ENCODE measurements at places on chromosomes 11 and 22.

DNA sequence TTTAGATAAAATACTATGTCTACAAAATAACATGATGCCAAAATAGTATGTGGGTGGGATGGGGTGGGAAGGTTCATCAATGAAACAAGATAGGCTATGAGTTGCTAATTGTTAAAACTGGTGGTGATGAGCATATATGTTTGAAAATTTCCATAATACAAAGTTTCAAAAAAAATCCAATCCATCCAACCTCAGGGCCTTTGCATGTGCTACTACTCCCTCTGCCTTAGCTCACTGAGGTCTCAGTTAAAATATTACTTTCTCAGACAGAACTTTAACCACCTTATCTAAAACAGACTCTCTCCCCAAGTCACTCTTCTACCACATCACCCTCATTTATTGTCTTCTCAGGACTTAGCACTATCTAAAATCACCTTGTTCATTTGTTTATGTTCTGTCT is 201.1 kb downstream of the TTC28 start:
- DNase-seq: no peak

DNA sequence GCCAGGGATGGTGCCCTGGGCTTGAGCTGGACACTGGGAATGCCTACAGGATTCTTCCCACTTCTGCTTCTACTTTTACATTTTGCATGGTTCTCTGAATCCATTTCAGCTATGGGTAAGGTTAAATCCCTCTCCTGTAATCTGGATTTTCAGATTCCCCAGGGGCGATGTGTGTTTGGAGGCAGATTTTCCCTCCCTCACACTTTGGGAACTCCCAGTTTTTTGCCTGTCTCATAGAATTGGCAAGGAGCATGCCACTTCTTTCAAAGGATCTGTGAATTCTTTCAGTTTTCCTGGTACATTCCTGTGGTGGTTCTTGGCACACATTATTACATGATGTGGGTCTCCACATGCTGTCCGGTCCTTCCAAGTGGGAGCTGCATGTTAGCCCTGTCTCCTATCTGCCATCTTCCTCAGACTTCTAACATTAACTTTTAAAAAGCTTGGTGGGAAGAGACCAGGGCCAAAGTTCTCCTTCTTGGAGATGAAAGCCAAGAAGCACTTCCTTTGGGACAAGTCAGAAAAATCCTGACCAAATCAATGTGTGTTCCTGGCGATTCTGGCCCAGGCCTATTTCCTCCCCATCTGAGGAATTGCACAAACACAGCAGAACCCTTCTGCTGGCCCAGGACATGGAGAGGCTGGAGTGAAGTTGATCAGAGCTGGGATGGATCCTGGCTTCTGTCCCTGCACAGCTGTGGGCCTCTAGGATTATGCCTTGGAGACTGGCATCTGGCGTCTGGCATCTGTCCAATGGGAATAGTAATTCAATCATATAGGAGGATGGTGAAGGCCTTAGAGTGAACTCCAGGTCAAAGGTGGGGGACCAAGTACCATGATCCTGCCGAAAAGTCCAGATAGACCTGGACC is 5.4 kb upstream of the APOL2 start:
- DNase-seq: no peak

DNA sequence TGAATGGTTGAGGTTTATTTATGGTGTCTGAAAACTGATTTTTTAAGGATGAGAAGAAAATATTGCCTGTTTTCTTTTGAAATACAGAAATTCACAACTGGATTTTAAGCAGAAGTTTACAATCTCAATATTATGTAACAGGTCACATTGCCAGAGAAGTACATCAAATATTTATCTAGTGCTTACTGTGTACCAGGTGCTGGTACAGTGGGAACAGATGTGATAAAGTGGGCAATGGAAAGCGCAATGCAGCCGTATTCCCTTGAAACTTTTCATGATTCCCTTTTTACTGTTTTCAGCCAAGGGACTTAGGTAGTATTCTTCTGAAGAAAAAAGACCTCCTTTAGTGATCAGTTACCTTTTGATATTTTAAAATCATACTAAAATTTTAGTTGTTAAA is 49.6 kb downstream of the TTC17 start:
- DNase-seq: no peak

DNA sequence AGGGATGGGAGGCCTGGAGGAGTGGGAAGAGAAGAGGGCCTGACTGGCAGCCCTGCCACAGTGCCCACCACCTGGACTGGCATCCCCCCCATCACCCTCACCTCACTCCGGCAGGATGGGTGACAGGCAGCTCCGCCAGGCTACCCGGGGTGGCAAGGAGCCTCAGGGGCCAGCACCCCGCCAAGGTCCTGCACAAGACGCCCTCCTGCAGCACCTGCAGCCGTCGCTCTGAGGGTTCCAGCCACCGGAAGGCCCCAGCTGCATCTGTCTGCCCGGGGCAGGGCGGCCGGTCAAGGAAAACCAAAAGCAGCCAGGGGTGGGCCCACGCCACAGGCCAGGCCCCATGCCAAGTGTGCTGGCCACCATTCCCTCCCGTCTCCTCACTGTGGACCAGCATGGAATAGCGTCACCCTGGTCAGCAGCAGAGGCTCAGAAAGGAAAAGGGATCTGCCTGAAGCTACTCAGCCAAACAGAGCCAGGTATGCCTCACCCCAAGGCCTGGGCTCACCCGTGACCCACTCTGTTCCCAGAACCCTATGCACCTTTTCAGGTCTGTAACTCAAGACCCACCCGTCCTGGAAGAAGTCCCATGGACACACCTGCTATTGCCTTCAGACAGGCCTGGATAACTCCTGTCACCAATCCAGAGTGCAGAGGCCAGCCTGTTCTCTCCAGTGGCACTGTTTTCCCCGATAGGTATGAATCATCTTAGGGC is 7.0 kb downstream of the RHBDD3 start:
- no peak for DNase-seq

GRCh38 chr11:69386594-69387408 is 92.8 kb downstream of the MYEOV start:
- DNase-seq: no peak

DNA sequence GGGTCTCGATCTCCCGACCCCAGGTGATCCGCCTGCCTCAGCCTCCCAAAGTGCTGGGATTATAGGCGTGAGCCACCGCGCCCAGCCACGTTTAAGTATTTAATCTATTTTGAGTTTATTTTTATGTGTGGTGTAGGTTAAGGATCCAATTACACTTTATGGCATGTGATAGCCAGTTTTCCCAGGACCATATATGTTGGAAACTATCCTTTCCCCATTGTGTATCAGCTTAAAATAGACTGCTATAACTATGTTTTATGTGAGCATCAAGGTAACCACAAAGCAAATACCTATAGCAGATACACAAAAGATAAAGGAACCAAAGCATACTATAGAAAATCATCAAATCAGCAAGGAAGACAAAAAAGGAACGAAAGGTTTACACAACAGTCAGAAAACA is 42.4 kb downstream of the TTC28 start:
- no peak for DNase-seq

- DNase-seq: no peak
These were observed 451.3 kb downstream of the TBC1D22A start for GRCh38 chr22:47213571-47214230.
